ENCODE measurements at places on chromosomes 13 and 19.

- DNase-seq = no peak
Measured at GRCh38 chr13:112067871-112068539, 1.1 kb downstream of the SOX1 start.

DNA sequence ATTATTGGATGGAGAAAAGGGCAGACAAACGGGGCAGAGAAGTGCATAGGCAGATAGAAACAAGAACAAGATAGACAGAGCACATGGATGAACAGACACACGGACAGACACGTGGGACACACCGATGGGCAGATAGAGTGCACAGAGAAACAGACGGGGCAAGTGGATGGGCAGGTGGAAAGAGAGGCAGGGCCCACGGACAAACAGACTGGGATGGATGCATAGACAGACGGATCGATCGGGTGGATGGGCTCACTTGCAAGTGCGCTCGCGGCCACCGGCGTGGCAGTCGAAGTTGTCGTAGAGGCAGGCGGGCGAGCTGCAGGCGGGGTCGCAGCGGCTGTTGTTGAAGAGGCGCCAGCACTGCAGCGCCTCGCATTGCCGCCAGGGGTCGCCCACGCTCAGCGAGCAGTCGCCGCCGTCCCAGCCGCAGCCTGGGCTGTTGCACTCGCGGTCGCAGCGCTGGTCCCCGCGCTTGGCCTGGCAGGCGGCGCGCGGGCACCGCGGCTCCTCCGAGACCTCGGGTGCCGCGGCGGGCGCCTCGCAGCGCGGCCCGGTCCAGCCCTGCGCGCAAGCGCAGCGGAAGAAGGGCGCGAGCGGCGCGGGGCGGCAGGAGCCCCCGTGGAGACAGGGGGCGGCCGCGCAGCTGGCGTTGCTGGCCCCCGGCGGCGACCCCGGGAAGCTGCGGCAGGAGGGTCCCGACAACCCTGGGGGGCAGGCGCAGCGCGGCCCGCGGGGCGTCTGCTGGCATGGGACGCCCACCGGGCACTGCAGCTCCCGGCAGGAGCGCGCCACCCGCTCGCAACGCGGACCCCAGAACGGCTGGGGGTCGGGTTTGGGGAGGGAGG is 23.3 kb downstream of the NOTCH3 start:
- peak; percentile 64 for DNase-seq

DNA sequence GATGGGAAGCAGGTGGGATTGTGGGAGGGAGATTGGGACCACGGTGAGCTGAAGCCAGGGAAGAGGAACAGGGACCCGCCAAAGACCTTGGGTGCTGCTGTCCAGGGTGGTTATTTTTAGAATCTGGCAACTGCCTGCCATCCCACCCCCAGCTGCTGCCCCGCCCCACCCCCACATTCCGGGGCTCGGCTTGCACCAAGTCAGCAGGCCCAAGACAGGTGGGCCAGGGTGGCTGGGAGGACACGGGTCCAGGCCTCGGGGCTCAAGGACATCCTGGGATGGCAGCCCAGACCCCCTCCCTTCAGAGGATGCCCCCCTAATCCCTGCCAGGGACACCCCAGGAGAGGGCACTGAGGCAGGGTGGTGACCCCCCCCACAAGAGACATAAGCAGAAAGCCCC is 827 bp downstream of the CKM start:
- DNase-seq = no peak

- no peak for DNase-seq
Measured at GRCh38 chr19:282501-282900, 8.7 kb downstream of the PLPP2 start.

- DNase-seq = no peak
Measured at GRCh38 chr13:51068501-51068900, 42.6 kb downstream of the C13orf42 start.

Measured in stimulated activated CD8-positive, alpha-beta memory T cell treated with anti-CD3 and anti-CD28 coated beads, Interleukin-4, amount 100 ng/mL, for 1 hour (primary cell).